ENCODE measurements at places on chromosomes 1 and 21.

- DNase-seq: no peak
Observed at GRCh38 chr1:20184481-20184900, 1.4 kb upstream of the UBXN10 start.

- DNase-seq: no peak
Observed at GRCh38 chr1:19484338-19484797, 971 bp downstream of the CAPZB start.

- DNase-seq: no peak
Observed at GRCh38 chr1:159184201-159184600, 12.8 kb downstream of the CADM3 start.

DNA sequence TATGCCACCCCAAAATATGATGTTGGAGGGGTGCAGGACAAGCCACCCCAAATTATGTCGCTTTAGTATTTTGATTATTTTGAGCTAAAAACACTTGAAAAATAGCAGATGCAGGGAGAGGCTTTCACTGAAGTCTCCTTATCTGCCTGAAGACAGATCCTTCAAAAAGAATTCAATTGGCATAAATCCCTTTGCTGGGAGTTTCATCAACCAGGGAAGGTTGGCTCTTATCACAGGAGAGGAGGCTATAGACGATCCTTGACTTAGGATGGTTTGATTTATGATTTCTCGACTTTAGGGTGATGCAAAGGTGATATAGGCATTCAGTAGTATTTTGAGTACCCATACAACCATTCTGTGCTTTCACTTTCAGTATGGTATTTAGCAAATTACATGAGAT lies 97.8 kb upstream of the CAMK1G start:
- no peak for DNase-seq

DNA sequence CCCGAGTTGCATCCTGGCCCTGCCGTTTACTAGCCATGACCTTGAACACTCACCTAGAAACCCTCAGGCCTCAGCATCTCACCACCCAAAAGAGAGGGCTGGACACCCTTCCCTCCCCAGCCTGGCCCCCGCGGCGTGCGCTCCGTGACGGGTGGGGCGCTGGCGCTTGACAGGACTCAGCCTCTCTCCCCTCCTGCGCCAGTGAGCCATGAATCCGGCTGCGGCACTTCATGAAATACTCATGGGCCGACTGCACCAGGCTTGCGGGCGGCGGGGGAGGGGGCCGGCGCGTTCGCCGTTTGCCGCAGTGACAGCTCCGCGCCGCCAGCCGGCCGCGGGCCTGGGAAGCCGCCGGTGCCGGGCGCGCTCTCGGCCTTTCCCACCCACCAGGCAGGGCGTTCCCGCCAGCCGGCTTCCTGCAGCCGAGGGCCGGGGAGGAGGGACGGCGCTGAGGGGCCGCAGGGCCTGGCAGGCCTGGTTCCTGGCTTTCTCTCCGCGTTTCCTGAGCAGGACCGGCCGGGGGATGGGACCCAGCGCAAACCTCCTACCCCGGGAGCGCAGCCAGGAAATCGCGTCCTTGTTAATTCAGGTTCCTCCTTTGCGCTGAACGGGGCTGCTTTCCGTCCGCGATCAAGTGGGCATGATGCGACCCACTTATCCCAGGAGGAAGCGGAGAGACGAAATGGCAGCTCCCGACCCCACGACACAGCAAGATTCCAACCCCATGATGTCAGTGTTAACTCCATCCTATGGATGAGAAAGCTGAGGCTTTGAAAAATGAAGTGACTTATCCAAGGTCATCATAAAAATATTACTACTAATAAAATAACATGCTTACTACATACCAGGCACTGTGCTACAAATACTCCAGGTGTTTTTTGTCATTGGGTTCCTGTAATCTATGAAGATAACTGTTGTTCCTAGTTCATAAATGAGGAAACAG lies 9.1 kb upstream of the LUZP1 start:
- DNase-seq: peak; percentile 81

Data from BE2C (cell line).